EL (cell line): ENCODE measurements at places on chromosomes 12 and 14.
A peak's percentile ranks its signal among the peaks of the same experiment; 100 is the strongest.

- DNase-seq = peak; percentile 9
These were observed 202.3 kb upstream of the SLC16A7 start for GRCh38 chr12:59393506-59393905.

GRCh38 chr12:104733717-104734175, 224.3 kb downstream of the SLC41A2 start:
- peak; percentile 28 for DNase-seq

DNA sequence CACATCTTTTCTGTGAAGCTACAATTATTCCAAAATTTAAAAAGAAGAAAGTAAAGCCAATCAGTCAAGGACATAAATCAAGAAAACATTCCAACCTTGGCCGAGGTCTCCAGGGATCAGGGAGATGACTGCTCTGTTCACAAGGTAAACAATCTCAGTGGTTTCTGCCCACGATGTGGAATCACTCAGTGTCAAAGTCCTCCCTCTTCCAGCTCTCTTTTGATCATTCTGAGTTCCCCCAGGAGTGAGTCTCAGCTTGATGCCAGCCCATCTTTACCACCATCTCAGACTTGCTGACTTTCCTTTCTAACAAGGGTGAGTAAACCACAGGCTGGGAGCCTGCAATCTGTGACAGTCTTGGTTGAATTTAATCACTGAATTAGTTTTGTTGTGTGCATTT, 4.8 kb upstream of the SERPINA9 start:
- DNase-seq = peak; percentile 20

GRCh38 chr12:10667581-10667980, 6.3 kb downstream of the STYK1 start:
- no peak for DNase-seq

GRCh38 chr14:100434911-100435438, 111.8 kb downstream of the SLC25A47 start:
- peak; percentile 62 for DNase-seq

GRCh38 chr12:111363578-111363977, 5.3 kb downstream of the PHETA1 start:
- DNase-seq = peak; percentile 58

DNA sequence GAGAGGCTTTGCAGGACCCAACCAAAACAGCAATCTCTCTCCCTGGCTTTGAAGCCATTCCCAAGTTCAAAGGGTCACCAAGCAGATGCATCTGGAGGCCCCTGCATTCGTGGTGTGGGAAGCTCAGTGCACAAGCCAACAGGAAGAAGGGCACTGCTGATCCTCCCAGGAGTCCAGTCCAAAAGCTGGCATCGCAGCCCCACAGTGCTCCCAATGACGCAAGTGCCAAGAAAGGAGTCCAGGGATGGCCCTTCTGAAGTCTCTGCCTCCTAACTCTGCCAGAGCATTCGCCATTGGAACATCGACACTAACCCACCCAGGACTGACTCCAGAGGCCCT, 25.1 kb downstream of the PXN start:
- no peak for DNase-seq

- no peak for DNase-seq
These were observed 128.6 kb upstream of the FLRT2 start for GRCh38 chr14:85401384-85401783.
